ENCODE measurements at places on chromosomes 1 and 21.

- DNase-seq, result no peak
Measured at GRCh38 chr1:93471911-93472310, 24.0 kb downstream of the FNBP1L start.

- peak; percentile 29 for DNase-seq
Measured at GRCh38 chr1:64242895-64243756, 39.7 kb downstream of the UBE2U start.

GRCh38 chr1:23957096-23957495, 2.5 kb upstream of the PNRC2 start:
- no peak for DNase-seq

- DNase-seq, result no peak
Measured at GRCh38 chr1:60747353-60747752, 335.0 kb upstream of the NFIA start.

DNA sequence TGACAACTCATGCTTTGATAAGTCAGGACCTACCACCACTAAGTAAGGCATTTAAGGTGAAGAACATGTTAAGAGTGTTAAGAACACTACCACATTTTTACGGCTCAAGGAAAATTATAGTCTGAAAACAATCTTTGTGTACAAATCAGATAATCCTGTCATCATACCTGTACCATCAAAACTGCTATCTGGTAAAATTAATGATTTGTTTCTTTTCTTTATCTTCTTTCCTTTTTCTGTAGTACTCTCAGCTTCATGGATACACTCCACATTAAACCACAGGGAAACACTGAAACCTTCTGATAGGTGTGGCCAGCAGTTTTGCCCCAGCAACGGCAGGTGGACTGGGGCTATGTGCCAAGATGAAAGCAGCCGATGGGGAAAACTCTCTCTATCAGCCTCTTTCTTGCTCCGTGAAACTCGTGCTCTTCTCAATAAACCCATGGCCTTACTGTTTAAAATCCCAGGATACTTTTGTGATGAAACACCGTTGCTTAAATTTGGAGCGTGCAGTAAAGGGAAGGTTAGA, 75.1 kb downstream of the LYST start:
- DNase-seq, result no peak

GRCh38 chr1:67659229-67659628, 25.8 kb upstream of the GADD45A start:
- no peak for DNase-seq

GRCh38 chr1:39573736-39574624, 2.6 kb downstream of the PABPC4 start:
- peak; percentile 27 for DNase-seq

- no peak for DNase-seq
Measured at GRCh38 chr1:183239220-183239742, 53.2 kb downstream of the LAMC2 start.

GRCh38 chr21:24945910-24946309, 661.4 kb downstream of the MRPL39 start:
- DNase-seq, result no peak

DNA sequence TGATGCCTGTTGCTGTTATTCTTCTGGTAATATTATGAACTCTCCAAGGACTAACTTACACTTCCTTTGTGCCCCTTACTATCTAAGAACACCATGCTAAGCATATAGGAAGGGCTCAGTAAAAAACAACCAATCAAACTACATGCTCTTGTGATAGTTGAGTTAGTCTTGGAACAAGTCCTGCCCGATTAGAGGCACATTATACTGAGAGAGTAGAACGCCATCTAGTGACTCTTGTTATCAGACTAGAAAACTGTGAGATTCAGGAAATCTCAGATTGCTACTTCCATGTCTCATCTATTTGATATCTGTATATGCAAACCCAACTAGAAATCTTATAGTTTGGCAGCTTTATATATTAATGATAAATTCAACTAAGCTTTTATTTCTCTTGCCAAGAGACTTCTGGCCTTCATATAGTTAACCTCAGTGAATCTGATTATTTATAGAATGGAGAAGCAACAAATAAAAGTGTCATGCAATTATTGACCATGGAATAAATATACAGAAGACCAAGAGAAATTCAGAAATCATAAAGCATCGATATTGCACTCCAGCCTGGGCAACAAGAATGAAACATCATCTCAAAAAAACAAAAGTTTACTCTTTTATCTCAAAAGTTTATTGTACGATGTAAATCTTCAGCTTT, 7.8 kb upstream of the SRRM1 start:
- peak; percentile 61 for DNase-seq
